ENCODE measurements at places on chromosomes 5 and 9.

- no peak for DNase-seq
These were observed 1327.1 kb upstream of the C9orf72 start for GRCh38 chr9:28900406-28900805.

- peak; percentile 86 for DNase-seq
These were observed 11.9 kb downstream of the GLIPR2 start for GRCh38 chr9:36148311-36149051.

DNA sequence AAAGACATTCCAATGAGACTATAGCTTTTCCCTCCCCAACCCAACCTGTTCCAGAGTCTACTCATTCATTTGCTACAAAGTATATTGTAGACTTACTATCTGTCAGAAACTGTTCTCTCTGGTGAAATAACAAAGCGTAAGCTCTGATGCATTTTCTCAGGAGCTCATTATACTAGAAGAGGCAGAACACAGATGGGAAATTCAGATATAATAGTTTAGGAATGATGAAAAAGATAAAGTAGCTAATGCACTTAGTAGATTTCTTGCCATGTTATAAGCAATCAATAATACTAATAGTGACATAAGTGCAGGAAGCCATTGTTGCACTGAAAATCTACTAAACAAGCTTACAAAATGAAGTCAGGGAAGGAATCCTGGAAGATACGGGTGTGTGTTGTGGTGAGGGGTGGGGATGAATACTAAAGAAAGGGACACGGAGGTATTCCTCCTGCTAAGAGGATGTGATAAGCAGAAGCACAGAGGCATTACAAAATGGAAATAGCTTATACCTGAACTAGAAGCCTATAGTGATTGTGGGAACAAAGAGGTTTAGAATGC is 78.2 kb downstream of the HCN1 start:
- DNase-seq, result no peak

GRCh38 chr5:151156507-151157420 is 815 bp downstream of the ANXA6 start:
- DNase-seq, result no peak

DNA sequence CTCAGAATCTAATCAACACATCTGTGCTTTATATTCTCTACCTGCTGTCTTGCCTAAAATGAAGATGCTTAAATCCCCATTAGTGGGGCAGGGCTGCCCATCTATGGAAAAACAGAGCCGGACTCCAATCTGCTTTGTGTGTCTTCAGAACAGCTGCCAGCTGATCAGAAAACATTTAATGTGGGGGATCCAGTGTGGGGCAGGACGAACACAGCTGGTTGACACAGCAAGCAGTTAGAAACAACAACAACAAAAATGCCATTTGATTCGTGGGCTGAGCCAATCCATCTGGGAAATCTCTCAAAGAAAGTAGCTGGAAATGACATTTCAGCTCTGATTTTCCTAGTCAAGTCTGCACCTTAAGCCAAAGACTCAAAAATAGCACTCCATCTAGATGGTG is 99.8 kb downstream of the PPP2R2B start:
- no peak for DNase-seq

GRCh38 chr9:21754741-21755140 is 47.7 kb upstream of the MTAP start:
- DNase-seq, result no peak

- DNase-seq, result no peak
These were observed 246.8 kb downstream of the MSX2 start for GRCh38 chr5:174971210-174971609.

DNA sequence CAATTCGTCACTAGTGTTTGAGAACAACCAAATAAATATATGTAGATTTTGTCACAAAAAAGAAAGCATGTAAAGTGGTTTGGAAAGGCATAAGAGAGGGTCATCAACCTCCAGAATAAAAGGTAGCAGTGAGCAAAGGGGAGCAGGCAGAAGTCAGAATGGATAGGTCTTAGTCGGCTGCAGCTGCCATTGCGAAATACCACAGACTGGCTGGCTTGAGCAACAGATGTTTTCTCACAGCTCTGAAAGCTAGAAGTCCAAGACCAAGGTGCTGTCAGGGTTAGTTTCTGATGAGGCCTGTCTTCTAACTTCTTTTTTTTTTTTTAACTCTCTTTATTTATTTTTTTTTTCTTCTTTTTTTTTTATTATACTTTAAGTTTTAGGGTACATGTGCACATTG is 208.1 kb upstream of the PIK3R1 start:
- no peak for DNase-seq

GRCh38 chr9:130636648-130637020 is 27.8 kb upstream of the PRDM12 start:
- no peak for DNase-seq

- DNase-seq, result no peak
These were observed 103.4 kb downstream of the TRIO start for GRCh38 chr5:14246350-14247053.

DNA sequence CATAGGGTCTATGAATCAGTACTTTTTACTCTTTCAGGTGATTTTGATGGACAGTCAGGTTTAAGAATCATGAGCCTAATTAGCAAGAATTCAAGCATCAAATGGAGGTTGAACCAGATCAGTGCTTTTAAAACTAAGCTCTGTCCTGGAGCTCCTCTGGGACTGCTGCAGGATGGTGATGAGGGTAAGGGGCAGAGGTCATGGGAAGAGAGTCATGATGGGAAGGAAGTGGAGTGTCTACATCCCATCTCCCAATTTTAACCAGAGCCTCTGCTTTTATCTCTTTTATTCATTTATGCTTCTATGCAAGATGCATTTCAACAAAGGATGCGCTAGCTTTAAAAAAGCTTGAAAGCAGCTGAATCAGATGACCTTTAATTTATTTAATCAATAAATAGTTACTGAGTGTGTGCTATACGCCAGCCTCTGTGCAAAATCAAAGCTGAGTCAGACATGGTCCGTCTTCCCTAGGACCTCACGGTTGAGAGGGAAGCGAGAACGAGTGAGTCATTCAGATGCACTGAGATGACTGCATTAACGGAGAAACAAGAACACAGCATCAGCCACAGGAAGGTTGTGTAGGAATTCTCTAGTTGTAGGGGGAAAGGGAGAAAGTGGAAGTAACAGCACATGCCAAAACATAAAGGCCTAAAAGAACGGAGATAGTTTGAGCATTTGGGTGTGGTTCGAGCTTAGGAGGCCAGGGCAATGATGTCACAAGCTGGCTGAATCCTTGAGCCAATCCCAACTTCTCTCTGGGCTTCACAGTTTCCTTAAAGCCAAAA is 441.6 kb upstream of the BRINP1 start:
- DNase-seq, result no peak

DNA sequence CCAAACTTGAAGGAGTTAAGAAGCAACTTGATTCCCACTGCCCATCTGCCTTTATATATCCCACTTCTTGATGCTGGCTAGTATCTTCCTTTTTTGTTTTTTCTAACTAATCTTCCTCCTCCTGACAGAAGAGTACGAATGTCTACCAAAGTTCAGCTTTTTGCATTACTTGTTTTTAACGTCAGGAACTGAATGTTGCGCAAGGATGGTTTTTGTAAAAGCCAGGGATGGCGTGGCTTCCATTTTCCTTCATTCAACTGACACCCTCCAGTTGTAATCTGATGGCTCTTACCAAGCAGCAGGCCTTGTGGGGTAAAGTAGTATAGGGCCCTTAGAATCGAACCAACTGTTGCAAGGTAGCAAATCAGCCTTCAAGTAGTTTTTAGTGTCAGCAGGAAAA is 70.8 kb upstream of the GPR151 start:
- no peak for DNase-seq

DNA sequence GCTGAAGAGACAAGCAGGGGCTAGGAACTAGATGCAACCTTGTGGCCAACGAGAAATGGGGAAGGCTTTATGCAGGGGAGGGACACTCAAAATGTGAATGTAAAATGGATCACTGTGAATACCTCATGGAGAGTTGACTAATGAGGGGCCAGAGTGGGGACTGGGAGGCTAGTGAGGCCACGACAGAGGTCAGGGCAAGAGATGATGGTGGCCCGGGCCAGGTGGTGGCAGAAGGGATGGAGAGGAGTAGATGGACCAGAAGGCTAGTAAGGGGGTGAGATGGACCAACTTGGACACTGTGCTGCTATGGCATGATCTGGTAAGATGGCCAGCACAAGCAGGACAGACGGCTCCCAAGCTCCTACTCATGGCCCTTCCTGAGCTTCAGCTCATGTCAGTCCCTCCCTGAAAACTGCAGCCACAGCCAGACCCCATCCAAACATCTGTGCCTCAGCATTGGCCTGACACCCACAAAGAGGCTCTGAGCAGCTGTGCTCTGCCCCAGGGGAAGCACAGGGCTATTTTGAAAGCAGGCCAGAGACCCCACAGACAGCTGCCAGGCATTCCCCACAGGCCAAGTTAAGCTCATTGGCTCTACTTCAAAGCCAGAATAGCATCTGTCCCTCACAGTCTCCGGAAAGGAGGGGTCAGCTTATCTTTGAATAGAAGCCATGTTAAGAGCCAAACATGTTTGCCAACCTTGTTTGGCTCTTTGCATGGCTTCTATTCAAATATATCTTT is 22.1 kb downstream of the P4HA2 start:
- no peak for DNase-seq

DNA sequence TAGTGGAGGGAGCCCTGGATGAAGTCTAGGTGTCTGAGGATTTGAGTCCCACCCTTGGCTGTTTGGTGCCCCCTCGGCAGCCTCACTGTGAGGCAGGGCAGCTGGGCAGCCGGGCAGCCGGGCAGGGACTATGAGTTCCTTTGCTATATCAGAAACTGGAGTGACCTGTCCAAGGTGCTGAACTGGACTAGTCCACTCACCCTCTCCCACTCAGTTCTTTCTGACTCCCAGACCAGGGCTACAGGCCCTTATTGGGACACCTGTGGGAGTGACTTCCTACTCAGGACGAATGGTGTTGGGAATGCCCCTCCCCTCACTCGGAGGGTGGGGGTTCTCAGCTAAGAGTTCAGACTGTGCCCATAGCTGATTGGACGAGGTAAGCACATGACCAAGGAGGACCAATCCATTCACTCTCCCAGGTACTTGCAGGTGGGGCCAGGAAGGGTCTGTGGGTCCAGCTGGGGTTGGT is 34.1 kb upstream of the RAPGEF1 start:
- DNase-seq, result peak; percentile 9
